CD8-positive, alpha-beta memory T cell (primary cell): ENCODE measurements at places on chromosomes 5 and 9.

DNA sequence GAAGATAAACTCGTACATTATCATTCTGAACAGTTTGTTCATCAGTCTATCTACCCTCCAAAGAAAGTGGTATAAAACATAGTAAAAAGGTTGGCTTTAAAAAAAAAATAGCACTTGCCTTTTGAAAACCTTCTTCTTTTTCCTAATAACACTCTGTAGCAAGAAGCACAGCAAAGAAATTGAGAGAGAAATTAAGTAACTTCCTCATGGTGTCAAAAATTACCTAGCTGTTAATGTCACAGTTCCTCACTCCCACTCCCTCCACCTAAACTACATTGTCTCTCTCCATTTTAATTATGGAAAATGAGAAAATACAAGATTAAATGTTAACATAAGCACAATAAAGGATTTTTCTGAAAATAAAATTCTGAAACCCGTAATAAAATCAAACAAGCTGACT is 72.2 kb downstream of the CERT1 start:
- DNase-seq: no peak

GRCh38 chr5:168239325-168239724 is 52.1 kb upstream of the WWC1 start:
- no peak for DNase-seq

GRCh38 chr9:93902780-93903655 is 52.1 kb downstream of the BARX1 start:
- no peak for DNase-seq

- no peak for DNase-seq
These were observed 256.2 kb downstream of the ACTL7B start for GRCh38 chr9:108599571-108599970.

DNA sequence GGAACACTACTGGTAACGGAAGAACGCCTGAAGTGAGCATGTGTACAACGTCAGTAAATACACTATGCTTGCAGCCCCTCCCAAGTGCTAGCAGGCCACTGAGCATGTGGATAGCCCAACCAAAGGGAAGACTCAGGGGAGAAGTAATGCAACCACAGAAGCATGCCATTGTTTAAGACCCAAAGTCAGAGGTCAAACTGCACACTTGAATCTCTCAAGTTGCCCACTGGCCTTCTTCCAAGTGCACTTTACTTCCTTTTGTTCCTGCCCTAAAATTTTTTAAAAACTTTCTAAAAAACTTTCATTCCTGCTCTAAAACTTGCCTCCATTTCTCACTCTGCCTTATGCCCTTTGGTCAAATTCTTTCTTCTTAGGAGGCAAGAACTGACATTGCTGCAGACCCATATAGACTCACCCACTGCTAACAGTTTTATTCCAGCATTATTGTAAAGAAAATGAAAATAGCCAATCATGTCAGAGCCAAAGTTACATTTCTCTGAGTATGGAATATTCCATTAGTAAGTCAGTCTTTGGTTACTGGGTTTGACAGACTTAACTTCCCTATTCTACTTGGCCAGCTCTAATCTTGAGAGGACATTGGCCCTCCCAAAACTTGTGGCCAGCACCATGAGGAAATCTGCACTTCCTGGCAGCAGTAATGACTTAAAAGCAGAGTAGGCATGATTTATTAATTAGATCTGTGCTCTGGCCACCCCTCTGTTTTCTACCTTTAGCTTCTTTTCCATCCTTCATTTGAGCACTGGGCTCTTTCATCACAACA is 76.9 kb downstream of the TSSK1B start:
- no peak for DNase-seq

DNA sequence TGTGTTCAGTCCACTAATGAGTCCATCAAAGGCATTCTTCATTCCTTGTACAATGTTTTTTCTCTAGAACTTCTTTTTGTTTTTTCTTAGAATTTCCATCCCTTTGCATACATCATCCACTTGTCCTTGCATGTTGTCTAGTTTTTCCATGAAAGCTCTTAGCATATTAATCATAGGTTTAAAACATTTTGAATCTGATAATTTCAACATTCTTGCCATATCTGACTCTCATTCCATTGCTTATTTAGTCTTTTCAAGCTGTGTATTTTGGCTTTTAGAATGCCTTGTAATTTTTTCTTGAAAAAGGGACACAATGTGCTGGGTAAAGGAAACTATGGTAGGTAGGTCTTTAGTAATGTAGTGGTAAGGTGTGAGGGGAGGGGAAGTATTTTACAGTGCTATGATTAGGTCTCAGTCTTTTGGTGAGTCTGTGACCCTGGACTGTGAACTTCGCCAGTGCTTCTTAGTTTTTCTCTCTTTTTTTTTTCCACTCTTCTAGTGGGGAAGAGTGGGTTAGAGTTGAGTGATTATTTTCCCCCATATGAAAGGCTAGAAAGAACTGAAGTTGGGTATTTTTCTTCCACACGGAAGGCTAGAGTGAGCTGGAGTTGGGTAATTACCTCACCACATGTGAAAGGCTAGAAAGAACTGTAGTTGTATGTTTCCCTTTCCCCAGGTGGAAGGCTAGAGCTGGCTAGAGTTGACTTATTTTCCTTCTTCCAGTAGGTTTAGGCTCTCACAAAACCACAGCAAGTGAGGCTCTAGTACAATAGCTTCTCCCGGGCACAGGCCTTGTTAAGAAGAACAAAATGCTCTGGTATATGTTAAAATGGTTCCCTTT is 172.1 kb downstream of the SNX18 start:
- no peak for DNase-seq

- DNase-seq: no peak
These were observed 176.0 kb downstream of the ATP10B start for GRCh38 chr5:160675988-160676387.

DNA sequence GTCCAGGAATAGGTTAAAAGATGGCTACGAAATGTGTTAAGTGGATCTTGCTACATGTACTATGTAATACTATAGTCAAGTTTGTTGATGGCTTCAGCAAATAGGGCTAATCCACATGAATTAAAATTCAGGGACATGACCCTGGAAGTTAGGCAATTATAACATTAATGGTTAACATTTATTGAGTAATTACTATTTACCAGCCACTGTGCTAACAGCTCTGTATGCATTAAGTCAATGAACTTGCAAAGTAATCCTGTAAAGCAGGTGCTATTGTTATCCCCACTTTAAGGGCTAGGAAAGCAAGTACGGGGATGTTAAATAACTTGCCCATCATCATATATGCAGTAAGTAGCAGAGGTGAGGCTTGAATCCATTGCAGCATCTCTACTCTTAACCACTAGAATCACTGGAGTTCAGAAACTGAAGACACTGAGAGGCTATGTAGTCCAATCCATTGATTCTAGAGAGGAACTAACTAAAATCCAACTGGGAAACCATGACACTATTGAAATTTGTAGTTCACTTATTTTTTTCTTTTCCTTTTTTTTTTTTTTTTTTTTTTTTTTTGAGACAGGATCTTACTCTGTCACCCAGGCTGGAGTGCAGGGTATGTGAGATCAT is 77.5 kb upstream of the SPINK5 start:
- no peak for DNase-seq

DNA sequence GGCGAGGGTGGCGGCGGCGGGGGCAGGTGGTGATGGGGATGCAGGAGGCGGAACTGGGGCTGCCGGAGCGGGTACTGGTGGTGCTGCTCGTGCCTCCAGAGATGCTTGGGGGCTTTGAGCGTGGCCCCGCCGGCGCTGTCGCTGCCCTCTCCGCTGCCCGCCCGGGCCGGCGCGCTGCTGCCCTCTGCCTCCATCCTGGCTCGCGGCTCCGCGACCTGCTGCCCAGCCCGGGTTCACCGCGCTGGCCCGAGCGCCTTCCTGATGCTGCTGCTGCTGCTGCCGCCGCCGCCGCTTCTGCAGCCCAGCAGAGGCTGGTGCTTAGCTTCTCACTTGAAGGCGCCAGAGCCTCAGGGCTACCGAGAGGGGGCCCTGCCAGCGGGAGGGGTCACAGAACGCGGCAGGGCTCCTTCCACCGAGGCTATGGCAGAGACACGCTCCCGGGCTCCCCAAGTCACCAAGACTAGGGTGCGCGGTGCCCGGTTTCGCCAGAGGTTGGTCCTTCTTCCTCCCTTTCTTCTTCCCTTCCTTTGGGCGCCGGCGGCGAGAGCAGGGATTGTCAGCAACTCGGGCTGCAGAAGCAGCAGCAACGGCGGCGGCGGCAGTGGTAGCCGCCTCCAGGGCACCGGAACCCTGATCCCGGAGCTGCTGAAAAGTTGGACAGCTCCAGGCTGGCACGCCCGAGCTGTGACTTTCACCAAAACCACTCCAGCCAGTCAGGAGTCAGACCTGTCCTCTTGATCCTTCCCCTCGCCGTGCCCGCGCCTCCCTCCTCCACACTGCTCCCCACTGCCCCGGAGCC is at the start of gene PDE4D:
Gene PDE4D (minus strand): TSS at position 298 of the 799 bp plus-strand sequence.
- no peak for DNase-seq

GRCh38 chr5:145668714-145669113 is 166.4 kb downstream of the PRELID2 start:
- DNase-seq: no peak

DNA sequence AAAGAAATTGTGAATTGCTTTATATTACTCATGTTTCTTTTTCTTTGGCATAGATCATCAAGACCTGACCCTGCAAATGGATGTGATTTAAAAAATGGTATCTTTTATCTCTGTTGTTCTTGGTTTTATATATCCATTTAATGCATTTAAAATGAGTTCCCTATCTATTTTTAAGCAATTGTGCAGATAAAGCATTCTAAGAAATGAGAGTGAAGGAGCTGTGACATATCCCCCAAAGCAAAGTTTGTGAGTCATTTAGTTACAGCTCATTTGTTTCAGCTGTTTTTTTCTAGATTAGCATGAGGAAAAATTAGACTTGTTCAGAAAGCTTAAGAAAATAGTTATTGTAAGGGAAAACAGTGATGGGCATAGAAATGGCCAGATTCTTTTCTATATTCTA is 7.6 kb upstream of the ELOVL7 start:
- DNase-seq: no peak
